Stimulated activated CD4-positive, alpha-beta T cell treated with anti-CD3 and anti-CD28 coated beads, TNF-alpha, amount 100 ng/mL, for 4 hours (primary cell): ENCODE measurements at places on chromosomes 1 and 21.

DNA sequence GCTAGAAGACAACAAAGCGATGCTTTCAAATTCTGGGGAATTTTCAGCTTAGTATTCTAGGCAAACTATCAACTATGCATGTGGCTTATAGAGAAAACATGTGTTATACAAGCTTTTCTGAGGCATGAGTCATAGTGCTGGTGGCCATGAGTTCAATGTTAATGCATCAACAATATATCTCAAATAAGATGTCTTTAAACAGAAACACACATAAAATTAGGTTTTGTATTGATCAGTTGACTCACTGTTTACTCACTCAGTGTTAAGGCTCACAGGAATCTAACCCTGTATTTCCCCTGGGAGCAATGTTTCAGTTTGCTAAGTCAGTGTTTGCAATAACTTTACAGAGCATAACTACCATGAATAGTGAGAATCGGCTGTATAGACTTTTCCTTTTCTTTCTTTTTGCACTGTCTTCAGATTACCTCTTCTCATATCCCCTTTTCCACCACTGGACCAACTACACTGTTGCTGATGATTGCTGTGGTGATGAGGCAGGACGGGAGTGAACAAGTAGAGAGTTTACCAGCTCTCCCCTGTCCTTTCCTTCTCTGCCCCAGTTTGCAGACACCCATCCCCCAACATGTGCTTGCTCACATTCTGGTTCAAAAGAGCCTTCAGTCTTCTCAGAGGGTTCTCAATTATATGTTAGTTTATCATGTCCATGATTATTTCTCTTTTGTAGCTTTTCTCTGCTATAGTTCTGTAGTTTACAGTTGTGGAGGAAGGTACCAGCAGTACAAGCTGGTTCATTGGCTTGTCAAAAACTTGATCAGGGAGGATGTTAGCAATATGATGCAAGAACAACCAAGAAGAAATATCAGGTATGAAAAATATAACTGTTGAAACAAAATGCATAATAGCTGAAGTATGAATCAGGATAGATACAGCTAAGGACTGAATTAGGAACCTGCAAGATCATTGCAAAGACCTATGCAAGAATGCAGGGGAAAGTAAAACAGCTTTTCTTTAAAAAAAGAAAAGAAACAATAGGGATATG is 23.9 kb downstream of the CD2 start:
- DNase-seq: no peak

DNA sequence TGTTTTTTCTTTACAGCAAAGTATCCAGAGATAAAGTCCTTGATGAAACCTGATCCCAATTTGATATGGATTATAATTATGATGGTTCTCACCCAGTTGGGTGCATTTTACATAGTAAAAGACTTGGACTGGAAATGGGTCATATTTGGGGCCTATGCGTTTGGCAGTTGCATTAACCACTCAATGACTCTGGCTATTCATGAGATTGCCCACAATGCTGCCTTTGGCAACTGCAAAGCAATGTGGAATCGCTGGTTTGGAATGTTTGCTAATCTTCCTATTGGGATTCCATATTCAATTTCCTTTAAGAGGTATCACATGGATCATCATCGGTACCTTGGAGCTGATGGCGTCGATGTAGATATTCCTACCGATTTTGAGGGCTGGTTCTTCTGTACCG is 6.5 kb downstream of the DEGS1 start:
- DNase-seq: no peak

DNA sequence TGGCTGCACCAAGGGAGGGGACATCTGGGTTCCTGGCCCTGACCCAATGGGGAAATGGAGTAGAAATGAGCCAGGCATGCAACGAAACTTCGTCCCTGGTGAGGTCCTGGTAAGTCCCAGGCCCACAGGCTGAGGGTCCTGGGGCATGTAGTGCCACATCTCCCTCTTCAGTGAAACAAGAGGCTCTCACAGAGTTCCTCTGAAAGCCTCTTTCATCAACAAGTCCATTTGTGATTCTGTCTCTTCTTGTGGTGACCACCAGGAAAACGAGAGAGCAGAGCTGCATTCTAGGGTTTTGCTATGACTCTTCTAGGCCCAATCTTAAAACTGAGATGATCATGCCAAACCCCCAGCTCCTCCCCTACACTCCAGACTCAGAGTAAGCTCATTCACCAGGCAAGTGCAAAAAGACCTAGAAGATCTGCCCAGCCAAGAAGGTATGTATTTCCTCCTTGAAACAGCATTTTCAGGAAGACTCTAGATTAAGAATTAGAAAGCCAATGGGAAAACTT is 24.3 kb upstream of the RNF220 start:
- DNase-seq: no peak

DNA sequence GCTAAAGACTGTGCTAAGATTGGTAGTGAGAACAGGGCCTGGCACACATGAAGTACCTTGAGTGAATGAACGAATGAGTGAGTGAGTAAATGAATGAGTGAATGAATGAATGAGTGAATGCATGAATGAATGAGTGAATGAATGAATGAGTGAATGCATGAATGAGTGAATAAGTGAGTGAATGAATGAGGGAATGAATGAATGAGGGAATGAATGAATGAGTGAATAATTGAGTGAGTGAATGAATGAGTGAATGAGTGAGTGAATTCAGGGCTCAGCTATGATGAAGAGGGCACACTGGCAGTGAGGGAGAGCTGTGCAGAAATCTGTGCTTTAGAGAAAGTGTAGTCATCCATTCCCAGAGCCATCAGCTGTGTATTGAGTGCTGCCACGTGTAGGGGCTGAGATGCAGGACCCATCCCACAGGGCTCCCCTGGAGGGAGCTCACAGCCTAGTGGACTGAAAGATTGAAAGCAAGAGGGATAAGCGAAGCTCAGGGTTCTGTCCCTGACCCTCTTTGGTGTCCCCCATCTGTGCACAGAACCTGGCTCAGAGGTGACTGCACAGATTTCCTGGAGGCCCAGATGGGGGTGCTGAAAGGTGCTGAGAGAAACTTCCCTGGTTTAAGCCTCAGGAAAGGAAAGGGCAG is 217.9 kb upstream of the VAMP3 start:
- DNase-seq: no peak

DNA sequence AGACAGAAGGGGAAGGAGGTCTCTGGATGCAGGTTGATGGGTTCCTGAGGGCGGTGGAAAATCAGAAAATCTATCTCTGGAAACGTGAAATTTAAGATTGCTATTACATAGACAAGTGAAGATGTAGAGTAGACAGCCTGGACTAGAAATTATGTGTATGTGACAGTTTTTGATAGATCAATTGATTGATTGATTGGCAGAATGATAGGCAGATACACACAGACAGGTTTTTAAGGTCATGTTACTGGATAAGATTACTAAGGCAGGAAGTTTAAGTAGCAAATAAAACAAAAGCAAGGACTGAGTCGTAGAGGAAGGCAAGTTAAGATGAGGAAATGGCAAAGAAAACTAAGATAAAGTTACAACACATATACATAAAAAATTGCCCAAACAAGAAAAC is 124.7 kb downstream of the RGS21 start:
- DNase-seq: no peak

DNA sequence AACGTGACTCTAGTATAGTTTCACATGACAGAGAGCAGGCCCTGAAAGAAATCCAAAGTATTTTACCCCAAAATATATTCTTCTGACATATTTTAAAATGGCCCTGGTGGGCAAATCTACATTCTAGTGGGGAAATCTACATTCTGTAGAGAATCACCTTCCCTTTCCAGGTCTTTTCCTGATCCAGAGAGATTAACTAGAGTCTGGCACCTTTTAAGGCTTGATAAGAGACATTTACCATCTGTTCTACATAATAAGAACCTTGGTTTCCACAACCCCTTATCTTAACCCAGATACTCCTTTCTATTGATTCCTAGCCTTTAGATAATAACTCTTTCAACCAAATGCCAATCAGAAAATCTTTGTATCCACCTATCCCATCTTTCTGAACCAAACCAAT is 17.0 kb upstream of the L1TD1 start:
- no peak for DNase-seq

- DNase-seq: no peak
Measured at GRCh38 chr1:109927911-109928321, 17.3 kb downstream of the CSF1 start.

GRCh38 chr1:152811050-152811449 is 721 bp upstream of the LCE1B start:
- DNase-seq: no peak

GRCh38 chr1:51989582-51990477 is 670 bp downstream of the RAB3B start:
- DNase-seq: no peak

DNA sequence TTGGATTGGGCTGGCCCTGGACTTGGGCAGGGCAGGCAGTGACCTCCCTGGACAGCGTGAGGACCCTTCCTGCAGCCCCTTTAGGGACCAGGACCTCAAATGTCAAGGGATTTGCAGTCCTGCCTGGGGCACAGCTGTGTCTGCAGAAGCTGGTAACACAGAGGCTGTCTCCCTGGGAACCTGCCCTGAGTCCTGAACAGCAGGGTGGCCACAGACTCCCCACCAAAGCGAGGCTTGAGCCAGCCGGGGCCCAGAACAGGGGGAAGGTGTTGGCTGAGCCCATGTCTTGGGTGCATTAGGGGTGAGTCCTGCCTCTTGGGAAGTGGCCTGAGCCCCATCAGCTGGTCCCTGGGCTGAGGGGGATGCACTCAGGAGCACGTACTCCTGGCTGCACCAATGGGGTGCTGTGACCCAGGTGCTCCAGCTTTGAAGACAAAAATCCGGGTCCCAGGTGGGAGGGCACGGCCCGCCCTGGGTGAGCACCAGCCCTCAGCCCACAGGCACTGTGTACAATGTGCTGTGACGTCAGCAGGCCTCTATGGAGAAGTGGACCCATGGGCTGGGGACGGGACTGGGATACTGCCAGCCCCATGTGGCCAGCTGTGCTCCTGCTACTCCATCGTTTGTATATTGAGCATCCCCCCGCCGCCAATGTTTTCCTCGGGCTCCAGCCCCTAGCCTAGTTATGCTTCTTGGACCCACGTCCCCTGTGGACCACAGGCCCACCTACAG is 72.0 kb upstream of the ARHGEF16 start:
- no peak for DNase-seq

DNA sequence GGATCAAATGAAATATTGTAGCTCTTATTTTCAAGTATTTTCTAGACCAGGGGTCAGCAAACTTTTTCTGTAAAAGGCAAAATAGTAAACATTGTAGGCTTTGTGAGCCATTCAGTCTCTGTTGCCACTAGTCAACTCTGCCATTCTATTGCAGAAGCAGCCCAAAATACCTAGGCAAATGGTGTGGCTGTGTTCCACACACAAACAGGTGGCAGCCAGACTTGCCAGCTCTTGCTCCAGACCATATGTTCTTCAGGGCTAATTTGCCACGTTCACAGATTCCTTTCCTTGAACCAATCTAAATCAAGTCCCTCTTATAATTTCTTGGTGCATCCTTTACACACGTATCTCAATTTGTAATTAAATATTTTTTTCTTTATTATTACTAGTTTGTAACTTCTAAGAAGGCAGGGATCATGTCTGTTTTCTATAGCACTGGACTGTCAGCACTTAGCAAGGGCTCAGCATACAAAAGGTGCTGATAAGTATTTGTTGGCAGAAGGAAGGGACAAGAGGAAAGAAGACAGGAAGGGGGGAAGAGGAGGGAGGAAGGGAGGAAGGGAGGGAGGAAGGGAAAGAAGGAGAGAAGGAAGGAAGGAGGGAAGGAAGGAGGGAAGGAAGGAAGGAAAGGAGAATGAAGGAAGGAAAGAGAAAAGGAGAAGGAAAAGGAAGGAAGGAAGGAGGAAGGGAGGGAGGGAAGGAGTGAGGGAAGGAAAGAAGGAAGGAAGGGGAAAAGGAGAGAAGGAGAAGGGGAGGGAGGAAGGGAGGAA is 106.5 kb upstream of the EDEM3 start:
- no peak for DNase-seq

DNA sequence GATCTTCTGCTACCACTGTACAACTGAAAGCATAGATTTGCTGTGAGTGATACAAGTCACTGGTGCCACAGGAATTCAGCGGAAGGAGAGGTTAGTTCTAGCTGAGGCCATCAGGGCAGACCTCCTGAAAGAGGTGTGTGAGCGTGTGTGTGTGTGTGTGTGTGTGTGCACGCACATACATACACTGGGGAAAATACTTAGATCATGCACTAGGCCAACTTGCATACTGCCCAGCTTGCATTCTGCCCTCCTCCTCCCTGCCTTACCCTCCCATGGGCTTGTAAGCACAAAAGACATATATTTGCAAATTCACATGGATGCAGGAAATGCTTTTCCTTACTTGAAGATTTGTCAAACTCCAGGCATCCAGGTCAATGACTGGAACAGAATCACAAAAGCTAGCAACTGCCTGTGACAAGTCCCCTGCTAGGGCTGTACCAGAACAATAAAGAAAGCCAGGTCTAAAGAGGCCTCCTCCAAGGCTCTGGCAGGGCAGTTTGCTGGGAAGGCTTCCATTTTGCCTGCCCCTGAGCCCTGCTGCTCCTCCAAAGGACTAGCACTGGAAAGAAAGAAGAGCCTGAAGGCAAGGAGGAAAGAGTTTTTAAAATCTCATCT is 23.2 kb downstream of the PLEKHA6 start:
- DNase-seq: no peak

DNA sequence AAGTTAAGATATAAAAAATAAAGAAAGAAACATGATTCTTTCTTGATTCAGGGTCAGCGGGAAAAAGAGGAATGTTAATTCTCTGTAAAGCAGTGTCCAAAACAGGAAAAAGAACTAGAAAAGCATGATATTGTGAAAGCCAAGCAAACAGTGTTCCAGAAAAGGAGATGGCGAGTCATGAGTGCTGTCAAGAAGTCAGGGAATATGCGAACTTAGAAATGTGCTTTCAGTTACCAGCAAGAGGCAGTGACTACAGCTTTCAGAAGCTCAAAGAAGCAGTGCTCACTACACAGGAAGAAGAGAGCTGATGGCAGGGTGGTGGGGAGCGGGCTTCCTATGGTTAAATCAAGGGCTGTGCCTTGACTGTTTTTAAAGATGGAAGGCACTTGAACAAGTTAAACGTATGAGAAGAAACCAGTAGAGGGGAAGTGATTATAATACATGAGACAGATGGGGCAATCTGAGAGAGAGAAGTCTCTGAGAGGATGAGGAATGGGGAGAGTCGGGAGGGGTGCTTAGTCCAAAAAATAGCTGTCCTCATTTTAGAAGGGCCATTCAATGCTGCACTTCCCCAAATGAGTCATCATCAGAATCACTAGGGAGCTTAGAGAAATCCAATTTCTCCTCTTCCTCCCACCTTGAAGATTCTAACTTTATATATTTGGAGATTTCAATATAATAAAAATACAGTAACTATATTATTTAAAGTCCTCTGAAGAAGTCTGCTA is 90.4 kb downstream of the KCNK1 start:
- no peak for DNase-seq

GRCh38 chr1:92481599-92481925 is 5.2 kb downstream of the GFI1 start:
- no peak for DNase-seq

- no peak for DNase-seq
Measured at GRCh38 chr21:36330904-36331303, 10.9 kb downstream of the MORC3 start.

DNA sequence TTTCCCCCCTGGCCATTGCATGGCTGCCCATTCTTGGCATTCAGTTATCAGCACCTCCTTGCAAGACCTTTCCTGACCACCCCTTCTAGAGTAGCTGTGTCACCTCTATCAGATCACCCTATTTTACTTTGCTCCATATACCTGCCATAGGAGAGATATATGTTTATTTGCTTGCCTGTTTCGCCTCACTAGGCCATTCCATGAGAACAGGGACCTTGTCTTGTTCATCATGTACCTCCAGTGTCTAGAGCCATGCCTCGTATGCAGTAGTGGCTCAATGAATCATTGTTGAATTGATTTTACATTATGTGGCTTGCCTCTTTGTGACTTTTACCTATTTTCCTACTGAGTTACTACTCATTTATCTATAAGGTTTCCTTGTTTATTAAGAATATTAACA is 26.4 kb upstream of the PADI2 start:
- DNase-seq: no peak
